Neural crest cell (in vitro differentiated cells): ENCODE measurements at places on chromosomes 3 and 15.

DNA sequence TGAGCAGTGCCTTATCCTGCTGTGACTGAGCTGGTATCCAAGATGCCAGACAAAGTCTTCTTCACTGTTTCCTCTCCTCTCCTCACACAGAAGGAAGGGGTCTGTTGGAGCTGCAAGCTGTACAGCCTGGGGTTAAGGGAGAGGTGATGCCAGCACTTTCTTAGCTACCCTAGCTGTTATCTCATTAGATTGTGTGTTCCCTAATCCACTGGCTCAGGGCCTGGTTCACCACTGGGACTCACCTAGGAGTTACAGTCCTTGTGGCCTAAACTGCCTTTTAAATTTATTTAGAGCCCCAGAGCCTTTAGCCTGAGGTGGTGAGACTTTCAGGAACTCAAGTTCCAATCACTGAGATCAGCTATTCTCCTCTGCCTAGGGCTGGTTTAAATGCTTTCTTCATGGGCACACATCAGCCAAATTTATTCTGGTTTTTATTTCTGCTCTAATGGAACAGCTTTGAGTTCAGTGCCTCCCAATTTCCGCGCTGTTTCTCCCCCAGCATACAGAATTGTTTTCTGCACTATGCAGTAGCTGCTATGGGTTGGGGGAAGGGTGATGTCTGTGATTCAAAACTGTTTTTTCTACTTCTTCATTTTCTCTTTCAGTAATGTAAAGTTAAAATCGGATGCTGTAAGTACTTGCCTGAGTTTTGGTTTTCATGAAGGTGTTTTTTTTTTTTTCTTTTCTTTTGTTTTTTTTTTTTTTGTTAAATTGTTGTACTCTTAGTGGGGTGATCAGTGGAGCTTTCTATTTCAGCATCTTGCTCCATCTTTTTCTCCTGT, 198.8 kb downstream of the DOCK3 start:
- DNase-seq, result no peak

DNA sequence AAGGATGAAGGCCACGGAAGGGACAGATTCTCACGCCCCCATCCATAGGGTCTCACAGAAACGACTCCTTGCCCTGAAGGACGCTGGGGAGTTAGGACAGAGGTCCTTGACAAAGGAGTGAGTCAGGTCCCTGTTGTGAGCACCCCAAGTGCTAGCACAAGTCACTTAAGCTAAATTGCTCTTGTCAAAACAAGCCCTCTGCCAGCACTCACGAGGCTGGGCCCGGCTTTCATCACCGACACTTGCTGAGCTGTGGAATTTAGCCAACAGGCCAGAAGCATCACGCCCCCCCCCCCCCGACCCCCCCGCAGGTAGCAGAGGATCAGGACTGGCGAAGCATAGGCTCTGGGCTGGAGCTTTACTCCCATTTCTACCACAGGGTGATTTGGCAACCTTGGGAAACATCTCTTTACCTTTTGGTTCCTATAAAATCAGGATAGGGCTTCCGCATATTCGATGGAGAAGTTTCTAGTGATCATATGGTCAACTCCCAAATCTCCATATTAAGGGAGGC, 75.4 kb downstream of the ADCY5 start:
- no peak for DNase-seq

GRCh38 chr15:53320816-53321215, 438.6 kb downstream of the WDR72 start:
- DNase-seq, result no peak

GRCh38 chr15:60612400-60613048, 133.6 kb upstream of the ICE2 start:
- no peak for DNase-seq

DNA sequence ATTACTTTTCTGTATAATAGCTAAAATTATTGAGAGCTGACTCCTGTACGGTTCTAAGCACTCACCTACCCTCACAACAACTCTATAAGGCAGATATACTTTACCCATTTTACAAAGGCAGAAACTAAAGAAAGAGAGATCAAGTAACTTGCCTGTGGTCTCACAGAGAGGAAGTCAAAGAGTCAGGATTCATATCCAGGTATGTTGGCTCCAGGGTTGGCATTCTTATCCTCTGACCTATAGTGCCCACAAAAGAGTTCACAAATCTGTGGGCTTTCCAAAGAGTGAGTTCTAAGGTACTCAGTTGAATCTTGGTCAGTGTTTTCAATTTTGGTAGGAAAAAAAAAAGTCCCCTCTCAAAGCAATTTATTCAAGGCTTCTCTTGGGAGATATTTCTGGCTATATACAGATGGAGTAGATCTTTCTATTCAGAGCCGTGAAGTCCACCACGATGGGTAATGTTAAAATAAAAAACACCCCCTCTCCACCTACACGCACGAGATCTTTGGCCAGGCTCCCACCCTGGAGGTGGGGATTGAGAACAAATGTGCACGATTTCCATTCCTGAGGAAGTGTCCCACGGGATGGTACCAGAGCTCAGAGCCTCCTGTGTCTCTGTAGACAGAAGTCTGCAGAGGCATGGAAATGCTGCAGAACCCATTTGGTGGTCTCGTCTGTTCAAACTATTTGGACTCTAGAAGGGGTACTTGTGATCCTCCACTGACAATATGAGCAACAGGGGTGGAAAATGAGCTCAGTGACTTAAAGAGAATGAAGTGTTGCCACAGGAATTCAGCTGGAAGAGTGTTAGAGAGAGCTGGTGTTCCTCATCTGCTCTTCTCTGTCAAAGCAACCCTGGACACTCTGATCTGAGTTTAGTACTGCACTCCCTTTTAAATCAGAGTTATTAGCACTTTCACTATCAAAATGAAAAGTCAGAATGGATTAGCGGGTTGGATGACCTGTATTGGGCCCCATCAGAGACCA, 212.1 kb upstream of the EIF1B start:
- DNase-seq, result no peak

DNA sequence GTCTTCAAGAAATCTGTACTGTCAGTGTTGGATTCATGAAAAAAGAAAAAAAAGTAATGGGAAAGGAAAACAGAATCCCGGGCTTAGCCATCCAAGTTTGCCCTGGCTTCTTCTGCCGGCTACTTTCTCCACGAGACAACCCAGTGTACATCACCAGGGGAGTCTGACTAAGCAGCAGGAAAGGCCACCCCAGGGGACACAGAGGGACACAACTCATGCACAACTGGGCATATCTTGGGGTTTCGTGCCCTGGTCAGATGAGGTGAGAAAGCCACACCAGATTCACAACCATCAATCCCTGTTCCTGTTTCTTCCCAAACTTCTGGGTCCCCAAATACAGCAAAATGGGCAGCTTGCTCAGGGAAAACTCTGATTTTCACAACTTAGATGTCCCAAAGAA, 33.2 kb downstream of the ADAMTS17 start:
- DNase-seq, result no peak

- DNase-seq, result no peak
Observed at GRCh38 chr3:196207833-196208607, 3.2 kb downstream of the ZDHHC19 start.

DNA sequence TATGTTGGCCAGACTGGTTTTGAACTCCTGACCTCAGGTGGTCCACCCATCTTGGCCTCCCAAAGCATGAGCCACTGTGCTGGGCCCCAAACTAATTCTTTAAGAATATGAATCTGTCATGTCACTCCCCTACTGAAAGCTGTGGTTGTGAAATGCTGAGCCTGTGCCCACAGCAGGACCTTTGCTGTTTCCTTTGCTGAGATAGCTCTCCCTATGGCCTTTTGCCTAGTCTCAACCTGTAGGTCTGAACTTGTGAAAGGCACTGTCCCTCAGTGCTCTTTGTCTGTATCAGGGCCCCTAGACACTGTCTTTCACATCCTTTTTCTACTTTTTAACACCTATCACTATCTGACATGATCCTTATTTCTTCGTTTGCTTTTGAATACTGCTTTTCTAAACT, 62.7 kb upstream of the CCR4 start:
- DNase-seq, result no peak

DNA sequence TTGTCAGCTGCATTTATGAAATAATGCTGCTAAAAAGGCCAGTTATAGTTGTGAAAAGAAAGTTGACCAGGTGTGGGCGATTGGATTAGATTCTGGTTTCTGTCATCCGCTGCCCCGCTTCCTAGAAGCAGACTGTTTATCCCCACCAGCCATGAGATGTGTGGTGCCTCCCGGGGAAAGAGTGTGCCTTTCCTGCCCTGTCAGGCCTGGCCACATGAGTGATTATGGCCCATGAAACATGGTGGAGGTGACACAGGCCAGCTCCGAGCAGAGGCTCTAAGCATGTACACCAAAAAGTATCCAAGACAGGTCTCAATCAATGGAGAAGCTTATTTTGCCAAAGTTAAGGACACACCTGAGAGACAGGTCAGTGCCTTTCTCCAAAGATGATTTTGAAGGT, 85.4 kb upstream of the ABHD2 start:
- DNase-seq, result no peak

DNA sequence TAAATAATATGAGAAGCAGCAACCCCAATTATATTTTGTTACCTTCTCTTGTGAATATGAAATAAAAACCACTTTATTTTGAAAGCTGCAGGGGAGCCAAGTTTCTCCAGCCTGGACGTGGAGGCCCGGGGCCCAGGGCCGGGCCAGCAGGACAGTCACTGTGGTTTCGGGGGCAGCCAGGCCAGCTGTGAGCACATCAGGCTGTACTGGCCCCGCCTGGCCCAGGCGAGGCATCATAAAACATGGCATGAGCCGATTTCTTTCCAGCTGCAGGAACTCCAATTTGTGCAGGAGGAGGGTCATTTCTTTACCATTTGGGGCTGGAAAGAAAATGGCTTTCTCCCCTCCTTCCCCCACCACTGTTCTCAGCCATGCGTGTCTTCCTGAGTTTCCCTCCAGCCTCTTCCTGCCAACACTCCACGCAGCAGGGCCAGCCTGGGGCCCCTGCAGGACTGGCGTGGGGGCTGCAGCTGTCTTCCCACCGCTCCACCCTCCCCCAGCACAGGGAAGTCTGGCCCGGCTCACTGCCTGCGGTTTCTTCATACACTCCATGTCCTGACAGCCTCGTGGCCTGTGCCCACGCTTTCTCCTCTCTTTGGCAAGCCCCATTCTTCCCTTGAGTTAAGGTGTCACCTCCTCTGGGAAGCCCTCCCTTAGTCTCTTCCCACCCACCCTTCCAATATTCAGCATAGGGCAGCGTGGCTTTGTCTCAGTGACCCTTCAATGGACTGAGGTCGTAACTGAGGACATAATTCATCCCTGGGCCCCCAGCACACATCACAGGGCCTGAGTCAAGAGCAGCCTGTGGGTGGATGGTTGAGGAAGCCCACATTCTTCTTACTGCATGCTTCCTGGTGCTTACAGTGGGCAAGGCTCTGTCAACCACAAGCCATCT, 135.8 kb downstream of the CHSY1 start:
- no peak for DNase-seq

DNA sequence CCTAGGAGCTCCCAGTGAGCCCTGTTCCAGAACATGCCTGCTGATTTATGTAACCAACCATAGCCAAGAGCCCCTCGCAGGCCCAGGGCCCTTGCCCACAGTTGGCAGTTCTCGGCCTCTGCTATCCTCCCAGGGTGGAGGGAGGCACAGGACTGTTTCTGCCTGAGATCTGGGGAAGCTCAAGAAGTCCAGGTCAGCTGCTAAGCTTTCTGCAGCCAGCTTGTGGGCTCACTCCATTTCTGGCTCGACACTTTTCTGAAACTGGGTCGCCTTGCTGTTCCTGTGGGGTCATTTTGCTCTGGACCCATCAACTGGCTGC, 72.5 kb upstream of the HERC1 start:
- no peak for DNase-seq

DNA sequence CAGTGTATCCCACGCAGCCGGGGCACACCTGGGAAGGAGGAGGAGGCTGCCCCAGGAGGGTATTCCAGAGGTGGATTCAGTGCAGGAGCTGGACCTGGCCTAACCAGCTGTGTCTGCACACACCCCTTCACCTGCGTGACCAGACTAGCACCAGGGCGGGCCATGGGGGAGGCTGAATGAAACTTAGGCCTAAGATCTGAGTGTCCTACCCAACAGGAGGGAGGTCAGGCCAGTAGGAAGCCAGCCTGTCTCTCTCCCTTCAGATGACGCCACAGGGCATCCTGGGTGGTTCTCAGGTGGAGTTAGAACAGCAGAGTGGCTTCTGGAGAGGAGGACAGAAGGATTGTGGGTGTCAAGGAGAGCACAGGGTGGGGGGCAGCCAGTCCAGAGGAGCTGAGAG, 3.4 kb upstream of the SEMA3F start:
- no peak for DNase-seq

DNA sequence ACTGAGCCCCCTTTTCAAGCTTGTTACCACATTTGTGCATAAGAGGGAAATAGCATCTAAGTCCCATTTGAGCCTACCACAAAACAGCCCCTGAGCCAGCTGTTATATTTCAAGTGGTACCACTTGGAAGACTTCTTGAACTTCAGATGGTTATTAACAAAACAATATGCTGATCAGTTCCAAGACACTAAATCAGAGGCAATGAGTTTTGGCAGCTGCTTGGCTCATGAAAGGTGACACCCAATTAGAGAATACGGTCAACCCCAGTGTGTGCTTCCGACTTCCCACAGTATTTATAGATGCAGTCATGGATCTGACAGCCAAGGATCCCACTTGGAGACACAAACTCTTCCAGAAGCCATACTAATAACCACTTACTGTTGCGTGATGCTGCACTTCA, 469.6 kb upstream of the PPP2R3A start:
- no peak for DNase-seq

DNA sequence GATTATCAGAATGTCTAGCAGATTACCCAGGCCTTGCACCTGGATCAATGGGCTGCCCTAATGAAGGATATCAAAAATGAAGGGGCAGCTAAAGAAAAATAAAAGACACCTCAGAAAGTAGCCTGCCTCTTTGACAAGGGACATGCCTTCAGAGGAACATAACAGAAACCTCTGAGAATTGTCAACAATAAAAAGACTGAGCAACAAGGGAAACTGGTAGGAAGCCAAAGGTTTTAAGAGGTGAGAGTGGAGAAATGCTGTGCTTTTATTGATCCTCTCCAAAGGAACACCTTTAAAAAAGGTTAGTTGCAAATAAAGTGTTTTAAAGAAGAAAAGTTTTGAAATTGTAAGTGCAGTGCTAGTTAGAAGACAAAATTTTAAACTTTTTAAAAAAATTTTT, 187.8 kb upstream of the TTC14 start:
- no peak for DNase-seq

GRCh38 chr3:10160925-10161324, 3.8 kb upstream of the IRAK2 start:
- DNase-seq, result no peak

GRCh38 chr3:119825820-119826219, 43.9 kb downstream of the NR1I2 start:
- no peak for DNase-seq

DNA sequence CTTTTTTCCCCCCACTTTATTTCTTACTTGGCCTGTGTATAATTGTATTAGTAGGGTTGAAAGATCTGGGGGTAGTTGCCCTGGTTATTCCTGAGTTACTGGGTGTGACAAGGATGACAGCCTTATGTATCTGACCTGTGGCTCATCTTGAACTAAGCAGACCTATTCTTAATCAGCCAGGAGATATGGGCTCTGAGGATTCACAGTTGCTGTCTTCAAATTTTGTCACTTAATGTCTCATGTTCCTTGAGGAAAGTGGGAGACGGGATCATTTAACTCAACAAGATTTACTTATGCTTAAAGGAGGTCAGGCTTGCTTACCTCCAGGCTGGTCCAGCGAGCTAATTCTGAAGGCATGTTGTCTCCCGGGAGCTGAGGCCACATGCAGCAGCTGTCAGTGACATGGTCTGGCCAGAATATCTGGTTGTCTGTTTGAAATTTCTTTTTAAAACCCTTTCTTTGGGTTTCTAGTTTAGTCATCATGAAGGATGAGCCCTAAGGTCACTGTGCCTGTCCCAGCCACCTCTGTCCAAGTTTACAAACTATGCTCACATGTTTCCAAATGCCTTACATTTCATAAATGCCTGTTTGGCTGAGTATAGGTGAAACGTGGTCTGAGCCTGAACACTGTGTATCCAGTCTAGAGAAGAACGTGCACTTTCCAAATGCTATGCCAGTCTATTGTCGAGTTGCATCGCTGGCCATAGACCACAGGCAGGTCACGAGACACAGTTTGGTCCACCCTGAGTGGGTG, 26.8 kb downstream of the LRTM1 start:
- no peak for DNase-seq
